Activated gamma-delta T cell (primary cell): ENCODE measurements at places on chromosomes 1 and 21.

DNA sequence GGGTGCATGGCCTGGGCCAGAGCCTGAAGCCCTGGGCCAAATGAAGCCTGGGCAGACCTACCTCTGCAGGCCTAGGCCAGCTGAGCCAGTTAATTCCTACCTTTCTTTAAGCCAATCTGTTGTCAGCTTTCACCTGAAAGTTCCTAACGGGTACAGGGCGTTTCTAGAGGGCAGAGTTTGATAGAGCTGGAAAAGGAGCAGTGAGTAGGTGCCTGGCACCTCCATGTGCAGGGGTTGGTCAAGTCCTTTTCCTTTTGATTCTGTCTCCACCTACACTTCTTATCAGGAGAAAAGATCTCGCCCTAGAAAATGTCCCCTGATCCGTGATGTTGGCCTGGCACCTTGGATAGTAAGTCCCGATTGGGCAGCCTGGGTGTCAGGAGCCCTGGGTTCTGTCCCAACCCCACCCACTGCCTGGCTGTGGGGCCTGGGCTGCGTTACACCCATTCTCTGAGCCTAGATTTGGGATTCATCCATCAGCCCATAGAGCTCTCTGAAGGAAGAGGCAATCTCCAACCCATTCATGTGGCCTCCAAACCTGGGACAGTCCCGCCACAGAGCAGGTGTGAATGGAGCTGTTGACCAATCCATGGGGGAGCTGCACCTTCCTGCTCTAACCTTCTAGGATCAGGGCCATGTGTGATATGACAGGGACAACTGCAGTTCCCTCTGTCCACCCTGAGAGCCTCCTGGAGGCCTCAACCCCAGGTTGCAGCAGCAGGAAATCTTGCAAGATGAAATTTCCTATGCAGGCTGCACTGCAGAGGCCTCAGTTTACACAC is 304.3 kb downstream of the MATN1 start:
- no peak for DNase-seq

DNA sequence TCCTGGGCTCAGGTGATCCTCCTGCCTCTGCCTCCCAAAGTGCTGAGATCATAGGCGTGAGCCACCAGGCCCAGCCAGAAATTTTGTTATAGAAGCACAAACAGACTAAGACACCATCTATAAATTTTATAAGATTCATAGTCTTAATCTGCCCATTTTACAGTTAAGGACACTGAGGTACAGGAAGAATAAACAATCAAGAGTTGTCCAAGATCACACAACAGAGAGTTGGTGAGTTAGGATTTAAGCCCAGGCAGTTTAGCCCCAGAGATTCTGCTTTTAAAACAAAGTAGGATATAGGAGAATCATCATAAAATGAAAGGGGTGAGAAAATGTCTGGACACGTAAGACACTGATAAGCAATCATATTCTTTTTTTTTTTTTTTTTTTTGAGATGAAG is 6.8 kb downstream of the TEX46 start:
- no peak for DNase-seq

DNA sequence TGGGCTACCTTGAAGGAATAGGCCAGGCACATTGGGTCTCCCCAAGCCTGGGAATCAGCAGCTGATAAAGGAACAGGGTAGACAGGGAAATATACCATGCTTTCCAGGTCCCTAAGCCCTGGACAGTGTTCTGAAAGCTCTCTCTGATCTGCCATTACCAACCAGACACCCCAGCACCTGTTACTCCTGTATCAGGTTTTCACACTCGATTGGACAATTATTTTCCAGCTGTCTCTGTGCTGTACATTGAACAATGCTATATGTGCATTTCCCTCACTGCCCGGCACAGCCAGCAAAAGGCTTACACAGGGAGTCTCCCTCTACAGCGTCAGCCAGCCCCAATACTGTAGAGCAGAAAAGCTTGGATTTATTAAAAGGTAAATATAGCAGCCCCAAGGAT is 4.7 kb downstream of the CFAP45 start:
- DNase-seq, result no peak

DNA sequence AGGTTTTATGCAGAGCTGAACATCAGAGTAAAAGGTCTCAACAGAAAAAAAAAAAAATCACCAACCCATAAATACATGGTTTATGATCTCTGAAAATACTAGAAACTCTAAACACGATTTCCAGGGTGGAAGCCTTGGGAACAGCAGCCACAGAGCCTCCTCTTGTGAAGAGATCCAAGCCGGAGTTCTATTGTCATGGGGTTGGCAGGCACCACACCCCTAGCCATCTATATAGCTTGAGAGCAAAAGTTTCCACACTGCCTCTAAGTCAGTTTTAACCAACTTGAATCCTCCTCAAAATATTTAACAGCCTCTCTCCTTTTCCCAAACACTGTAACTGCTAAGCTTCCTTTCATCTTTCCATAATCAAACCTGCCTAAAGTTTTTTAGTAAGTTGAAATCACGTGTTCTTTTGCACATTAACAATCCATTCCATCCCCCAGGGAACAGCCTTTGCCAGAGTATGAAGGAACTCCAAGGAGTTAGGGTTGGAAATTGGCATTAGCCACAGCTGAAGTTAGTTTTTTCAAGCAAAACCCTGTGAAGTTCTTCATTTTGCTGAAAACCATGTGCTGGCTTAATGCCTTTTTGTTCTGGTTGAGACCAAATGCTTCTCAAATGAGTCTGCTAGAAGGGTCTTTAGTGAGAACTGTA is 13.8 kb upstream of the SEC16B start:
- no peak for DNase-seq

DNA sequence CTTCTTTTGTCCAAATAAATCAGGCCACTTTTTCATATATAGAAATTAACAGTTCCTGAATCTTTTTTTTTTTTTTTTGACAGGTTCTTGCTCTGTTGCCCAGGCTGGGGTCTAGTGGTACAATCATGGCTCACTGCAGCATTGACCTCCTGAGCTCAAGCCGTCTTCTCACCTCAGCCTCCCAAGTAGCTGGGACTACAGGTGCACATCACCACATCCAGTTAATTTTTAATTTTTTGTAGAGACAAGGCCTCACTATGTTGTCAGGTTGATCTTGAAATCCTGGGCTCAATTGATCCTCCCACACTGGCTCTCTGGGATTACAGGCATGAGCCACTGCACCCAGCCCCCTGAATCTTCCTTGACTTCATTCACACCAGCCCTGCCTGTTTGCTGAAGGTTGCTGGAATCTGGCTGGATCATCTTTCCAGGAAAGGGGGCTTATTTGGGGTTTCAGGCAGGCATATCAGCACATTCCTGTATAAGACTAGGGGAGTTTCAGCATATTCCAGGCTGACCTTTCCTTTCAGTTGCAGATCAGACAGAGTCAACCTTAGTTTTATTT is 78.2 kb upstream of the ARHGAP29 start:
- no peak for DNase-seq

- no peak for DNase-seq
Observed at GRCh38 chr1:47209725-47210325, 20.0 kb upstream of the PDZK1IP1 start.

DNA sequence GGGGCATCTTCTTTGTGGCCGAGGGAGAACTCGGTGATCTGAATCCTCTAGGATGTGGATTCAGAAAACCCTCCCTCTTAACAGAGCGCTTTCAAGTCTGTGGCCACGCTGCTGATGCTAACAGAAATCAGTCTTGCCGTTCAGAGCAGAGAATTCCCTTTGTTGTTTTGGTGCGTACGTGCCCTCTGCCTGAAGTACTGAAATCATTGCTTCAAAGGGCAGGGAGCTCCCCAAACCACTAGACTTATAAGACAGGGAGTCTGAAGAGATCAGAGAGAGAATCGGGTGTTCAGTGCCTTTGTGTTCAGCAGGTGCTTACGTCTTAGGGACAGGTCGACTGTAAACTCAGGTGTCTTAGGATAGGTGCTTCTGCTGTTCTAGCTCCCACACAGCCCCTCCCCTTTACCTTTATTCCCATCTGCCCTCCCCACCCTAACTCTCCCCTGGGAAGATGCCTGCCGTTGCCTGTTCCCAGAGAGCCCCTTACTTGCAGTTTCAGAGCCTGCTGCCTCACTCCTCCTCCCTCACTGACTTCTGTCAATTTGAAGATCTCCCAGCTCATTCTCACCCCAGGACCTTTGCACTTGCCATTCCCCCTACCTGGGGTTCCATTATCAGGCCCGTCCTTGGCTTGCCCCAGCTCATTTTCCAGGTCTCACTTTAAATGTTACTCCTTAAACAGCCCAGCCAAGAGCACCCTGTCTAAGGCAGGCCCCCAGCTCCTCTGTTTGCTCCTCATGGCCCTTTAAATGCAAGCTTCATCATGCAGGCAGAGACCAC is 143.0 kb downstream of the CAMTA1 start:
- no peak for DNase-seq

GRCh38 chr1:43402089-43402865 is 12.6 kb downstream of the SZT2 start:
- no peak for DNase-seq

DNA sequence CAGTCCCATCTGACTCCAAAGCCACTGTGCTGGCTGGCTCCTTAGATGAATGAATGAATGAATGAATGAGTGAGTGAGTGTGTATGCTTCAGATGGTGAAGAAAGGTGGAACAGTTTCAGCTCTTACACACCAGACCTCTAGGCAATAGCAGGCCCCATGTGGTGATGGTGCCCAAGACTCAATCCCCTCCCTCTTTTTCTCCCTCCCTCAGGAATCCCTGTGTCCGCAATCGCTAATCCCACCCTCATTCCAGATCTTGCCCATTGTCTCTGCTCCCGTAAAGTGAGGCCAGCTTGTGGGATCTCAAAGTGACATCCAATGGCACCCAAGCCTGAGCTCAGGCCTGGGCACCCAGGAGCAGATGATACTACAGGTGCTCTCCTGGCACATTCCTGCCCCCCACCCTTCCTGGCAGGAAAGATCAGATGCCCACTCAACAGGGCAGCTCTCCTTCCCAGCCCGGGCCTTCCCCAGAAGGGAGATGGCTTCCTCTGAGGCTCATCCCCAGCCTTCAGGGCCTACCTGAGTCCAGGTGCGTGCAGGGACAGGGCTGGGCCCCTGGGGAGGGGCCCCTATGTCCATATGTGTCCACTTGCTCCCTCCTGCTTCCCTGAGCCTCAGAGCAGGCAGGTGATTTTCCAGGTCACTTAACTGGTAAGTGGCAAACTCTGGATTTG is 106.4 kb downstream of the HMGB4 start:
- DNase-seq, result no peak

DNA sequence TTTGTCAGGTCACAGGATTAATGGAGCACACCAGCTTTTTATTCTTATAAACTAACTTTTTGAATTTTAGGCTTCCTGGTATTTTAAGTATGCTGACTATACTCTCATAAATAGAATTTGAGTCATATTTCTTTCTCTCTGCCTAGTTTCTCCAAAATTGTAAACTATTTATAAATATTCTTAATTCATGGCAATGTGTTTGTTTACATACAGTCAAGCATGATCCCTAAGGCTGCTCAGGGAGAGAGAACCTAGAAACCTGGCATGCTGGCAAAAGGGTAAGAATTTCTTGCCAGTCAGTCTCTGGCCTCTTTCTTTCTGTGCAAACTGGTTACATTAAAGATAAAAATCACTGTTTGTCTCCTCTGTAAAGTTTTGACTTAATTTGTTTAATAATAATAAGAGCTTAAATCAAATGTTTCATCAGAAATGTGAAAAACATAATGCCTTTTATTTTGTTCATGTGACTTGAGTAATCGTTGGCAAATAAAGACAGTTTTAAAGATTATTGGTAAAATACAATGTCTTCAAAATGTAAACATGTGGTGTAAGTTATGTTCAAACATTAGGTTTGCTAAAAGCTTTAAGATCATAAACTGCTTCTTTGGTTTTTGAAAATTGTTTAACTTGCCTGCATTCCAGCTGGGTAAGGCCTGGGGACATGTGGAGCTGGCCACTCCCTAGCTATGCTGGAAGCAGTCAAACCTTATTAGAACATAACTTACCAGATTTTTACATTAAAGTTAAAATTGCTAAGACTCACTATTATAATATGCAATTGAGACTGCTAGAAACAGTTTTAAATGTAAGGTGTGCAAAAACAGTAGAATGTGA is 1401.7 kb downstream of the NCAM2 start:
- no peak for DNase-seq

- DNase-seq, result no peak
Observed at GRCh38 chr1:211324992-211325775, 1.4 kb upstream of the TRAF5 start.

GRCh38 chr1:153610811-153611301 is 2.1 kb downstream of the S100A16 start:
- no peak for DNase-seq

GRCh38 chr1:202316186-202316585 is 25.6 kb downstream of the UBE2T start:
- no peak for DNase-seq

- no peak for DNase-seq
Observed at GRCh38 chr1:241310451-241310850, 46.6 kb downstream of the RGS7 start.

DNA sequence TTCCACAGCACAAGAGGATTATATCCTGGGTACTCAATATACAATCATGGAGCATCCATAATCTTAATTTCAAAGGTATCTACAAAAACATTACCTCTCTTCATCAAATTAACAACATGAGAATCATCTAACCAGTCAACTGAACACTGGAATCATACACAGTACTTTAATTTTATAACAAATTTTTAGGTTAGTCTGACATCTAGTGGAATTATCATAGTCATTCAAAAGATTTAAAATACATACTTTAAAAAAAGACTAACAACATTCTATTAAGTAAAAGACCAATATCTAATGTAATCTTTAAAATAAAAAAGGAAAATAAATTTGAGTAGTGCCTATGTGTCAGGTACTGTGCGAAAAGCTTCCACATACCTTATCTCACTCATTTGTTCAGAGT is 16.8 kb upstream of the SH3GLB1 start:
- no peak for DNase-seq

- DNase-seq, result no peak
Observed at GRCh38 chr1:230114237-230114651, 47.2 kb downstream of the GALNT2 start.

DNA sequence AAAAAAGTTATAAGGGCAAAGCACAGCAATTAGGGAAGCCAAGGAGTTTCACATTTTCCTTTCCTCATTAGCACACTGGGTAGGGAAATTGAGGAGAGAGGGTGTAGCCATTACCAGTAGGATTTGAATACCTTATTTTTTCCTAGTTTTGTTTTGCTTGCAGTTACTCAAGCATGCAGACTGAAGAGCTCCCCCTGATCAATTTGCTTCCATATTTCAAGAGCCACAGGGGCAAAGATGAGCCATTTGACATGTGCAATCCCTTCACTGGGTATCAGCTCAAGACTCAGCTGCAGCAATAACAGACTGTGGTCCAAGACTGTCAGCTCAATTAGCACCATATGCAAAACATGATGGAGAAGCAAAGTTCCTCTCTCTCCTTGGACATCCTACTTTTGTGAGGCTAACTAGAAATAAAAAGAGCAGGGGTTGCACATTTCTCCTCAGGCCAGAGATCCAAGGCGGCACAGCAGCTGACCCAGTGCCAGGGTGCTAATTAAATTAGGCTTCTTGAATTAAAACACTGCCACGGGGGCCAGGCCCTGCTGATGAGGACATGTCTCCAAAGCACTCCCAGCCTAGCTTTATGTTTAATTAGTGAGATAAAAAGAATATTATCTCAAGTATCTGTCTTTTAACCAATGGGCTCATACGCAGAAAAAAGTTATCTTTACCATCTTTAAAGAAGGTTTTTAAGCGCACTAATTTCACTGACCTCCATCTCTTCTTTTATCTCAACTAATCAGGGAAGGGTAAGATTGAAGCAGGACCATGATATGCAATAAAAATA is 36.7 kb upstream of the LRRC53 start:
- DNase-seq, result no peak
